Fibroblast of gingiva (primary cell): ENCODE measurements at places on chromosomes 11 and 22.

DNA sequence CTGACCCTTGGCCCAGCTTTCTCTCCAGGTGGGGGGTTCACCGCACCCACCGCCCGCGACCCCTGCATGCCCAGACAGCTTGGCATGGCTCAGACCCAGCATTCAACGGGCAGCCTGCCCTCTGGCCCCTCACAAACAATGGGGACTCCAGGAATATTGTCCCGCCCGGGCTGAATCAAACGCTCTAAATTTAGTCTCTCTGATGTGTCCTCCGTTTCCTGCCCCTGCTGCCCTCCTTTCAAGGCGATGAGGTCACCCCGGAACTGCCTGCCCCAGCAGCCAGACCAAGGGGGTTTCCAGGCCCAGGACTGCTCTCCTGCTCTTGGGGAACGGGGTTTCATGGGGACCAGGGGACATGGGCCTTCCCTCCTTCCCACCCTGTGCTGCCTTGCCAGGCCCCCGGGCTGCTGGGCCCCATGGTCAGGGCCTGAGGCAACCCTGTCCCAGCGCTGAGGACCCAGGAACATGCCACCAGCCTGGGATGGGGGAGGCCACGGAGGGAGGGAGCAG, 10.1 kb upstream of the PDGFB start:
- DNase-seq: no peak

- no peak for DNase-seq
These were observed 126.5 kb downstream of the DBX1 start for GRCh38 chr11:20033806-20034205.

DNA sequence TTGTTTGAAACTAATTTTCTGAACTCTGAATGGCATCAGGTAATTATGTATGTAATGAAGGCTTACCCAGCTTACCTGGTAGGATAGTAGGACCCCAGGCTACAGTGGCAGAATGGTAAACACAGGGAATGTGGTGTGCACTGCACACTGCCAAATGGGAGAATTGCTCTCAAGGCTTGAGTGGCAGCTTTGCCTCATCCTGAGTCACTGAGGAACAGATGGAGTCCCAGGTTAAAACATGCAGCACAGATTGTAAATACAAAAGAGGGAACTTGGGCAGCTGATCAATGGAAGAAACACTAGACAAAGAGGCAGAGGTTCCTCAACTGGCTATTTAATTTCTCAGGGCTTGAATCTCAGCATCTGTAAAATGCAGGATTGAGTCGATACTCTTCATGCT, 24.4 kb downstream of the GPR83 start:
- DNase-seq: no peak

DNA sequence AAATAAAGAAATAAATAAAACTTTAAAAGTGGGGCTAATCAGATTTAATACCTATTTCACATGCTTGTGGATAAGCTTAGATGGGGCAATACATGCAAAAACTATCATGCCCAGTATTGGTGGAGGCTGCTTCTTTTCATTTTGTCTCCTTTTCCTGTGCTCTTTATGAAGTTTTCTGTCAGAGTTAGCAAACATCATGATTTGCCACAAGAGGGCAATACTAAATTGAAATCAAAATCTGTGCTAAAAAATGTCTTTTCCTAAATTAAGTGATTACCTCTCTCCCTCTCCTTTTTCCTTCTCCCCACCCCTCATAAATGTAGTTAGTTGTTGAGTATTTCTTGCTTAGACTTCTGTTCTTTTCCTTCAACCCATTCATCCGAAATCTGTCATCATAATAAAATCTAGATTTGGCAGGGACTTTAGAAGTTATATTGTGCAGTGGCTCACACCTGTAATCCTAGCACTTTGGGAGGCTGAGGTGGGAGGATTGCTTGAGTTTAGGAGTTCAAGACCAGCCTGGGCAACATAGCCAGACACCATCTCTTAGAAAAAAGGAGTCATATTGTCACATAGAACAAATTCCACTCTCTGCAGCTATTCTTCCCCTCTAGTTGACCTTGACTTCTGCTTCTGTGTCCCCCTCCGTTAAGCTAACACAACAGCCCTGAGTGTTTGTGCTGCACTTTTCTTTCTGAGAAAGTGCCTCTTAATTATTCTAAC, 4.7 kb upstream of the ARHGAP42 start:
- DNase-seq: peak; percentile 19

DNA sequence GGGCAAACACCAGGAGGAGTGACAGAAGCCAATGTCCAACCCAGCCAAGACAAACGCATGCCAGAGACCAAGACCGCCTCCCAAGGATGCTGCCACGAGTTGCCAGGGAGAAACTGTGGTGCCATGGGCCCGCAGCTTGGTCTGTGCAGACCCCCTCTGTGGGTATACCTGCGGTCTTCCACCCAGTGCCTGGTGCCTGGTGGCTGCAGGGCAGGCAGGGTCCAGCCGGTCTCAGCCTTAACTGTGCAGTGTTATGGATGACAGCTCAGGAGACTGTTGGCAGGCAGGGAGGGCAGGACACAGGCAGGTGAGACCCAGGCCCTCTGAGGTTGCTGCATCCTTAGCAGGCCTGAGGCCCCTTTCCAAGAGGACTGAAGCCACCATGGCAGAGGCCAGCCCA, 97.9 kb downstream of the MED15 start:
- no peak for DNase-seq

DNA sequence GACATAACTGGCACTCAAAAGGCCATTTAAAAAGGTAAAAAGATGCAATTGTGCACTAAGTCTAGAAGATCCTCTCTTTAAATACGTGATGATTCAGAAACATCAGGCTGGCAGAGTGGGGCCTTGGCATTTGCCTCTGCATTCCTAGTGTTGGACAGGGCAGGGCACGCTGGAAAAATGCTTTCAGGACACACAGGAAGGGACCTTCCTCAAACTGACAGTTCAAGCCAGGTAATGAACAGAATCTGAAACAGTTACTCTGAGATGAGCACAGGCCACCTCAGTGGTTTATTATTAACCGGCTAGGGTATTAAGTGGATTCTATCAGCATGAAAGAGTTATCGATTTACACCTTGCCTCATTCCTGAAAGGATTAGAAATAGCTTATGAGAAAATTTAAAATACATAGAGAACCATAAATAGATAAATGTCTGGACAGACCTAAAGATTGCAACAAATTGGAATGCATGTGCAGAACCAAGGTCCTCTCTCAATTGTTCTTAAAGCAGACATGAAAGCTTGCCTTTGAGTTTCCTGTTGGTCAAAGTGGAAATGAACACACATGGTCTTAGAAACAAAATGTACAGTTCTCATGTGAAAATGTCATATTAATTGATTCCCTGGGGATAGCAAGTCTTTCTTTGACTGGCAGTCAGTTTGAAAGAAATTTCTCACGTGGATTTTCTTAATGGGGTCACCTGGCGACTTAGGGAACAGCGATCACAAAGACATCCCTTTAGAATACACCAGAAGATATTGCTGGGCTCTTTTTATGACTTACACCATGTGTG, 21.5 kb upstream of the CSNK2A3 start:
- DNase-seq: no peak

DNA sequence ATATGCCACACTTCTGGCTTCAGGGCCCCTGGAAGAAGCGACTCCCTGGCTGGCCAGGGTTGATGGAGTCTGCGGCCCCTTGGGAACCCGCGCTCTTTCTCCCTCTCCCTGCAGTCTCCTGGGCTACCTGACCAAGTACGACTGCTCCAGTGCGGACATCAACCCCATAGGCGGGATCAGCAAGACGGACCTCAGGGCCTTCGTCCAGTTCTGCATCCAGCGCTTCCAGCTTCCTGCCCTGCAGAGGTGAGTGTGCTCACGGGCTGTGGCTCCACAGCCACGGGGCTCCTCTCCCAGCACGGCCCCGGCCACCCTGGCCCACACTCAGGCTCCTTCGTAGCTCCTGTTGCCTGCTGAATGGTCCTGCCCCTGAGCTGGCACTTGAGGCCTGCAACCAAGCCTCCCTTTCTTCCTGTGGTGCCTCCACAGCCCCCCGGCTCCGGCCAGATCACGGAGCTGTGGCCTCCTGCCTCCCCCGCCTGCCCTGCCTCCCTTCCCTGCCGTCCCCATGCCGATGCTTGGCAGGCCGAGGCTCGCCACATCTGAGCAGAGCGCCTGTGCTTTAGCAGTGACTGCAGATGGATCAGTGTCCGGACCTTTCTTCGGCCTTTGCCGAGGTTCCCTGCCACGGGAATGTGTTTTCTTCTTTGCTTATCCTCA, 36.2 kb upstream of the KRTAP5-7 start:
- DNase-seq: no peak

GRCh38 chr11:2807025-2807681, 78.4 kb downstream of the CDKN1C start:
- no peak for DNase-seq

DNA sequence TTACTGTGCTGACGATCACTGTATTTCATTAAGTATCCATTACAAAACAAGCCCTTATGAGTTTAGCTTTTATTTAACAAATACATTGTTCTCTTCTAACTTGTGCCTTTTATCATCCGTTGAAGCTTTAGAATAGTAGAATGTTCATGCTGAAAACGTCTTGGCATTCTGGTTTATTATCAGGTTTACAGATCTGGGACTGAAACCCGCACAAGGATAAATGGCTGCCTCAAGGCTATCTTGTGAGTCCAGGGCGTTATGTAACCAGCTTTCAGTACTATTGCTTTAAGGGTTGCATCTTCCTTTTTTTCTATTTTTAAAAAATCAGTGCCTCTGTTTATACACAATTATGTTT, 66.6 kb upstream of the PRODH start:
- DNase-seq: no peak

DNA sequence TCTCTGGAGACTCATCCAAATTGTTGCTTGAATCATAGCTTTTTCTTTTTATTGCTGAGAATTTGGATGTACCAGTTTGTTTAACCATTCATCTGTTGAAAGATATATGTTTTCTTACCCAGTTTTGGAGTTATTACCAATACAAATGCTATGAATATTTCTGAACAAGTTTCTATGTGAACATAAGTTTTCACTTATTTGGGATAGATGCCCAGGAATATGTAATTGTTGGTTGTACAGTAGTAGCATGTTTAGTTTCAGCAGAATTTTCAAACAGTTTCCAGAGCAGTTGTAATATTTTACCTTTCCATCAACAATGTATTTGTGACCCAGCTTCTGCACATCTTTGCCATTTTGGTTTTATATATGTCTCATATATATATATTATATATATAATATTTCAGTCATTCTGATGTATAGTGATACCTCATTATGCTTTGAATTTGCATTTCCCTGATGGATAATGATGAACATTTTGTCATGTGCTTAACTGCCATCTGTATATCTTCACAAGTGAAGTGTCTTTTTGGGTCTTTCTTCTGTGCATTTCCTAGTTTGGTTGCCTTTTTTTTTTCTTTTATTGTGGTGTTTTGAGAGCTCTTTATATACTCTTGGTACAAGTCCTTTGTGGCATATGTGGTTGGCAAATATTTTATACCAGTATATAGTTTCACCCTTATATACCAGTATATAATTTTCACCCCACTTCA, 118.8 kb downstream of the LUZP2 start:
- DNase-seq: no peak

GRCh38 chr11:67640021-67640757, 626 bp upstream of the TBX10 start:
- peak; percentile 40 for DNase-seq
